NB4 (cell line): ENCODE measurements at places on chromosomes 13 and 19.

DNA sequence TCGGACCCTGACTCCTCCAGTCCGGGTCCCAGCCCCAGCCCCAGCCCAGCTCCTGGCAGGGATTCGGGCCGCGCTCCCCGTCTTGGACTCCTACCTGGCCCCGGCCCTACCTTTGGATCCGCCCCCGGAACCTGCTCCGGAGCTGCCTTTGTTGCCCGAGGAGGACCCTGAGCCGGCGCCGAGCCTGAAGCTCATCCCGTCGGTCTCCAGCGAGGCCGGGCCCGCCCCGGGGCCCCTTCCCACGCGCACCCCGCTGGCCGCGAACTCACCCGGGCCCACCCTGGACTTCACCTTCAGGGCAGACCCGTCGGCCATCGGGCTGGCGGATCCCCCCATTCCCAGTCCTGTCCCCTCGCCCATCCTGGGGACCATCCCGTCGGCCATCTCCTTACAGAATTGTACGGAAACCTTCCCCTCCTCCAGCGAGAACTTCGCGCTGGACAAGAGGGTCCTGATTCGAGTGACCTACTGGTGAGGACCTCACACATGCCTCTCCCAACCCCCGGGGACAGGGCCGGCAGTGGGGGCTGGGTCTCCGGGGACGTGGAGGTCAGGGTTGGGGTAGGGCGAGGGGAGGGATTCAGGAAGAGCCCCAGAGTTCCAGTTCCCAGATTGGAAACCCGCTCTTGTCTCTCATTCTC is 732 bp downstream of the SELENOV start:
- no peak for DNase-seq

GRCh38 chr19:3186891-3187661 is 1.3 kb downstream of the NCLN start:
- DNase-seq: peak; percentile 32

- peak; percentile 72 for DNase-seq
Measured at GRCh38 chr13:110714797-110715394, 1.4 kb downstream of the ING1 start.

GRCh38 chr13:108676620-108677019 is 47.2 kb downstream of the MYO16 start:
- no peak for DNase-seq

DNA sequence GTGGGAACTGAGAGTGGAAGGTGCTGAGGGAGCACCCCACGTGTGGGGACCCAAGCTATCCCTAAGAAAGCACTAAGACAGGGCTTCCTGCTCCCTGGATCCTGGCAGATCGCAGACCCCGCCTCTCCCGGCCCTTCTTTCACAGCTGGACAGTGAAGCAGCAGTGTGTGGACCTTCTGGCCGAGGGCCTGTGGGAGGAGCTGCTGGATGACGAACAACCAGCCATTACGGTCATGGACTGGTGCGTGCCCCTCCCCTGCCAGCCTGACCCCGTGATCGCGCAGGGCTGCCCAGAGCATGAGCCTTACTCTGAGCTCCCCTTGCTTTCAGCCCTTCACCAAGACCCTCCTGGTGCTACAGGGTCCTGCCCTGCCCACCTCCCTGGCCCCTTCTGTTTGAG is 2.3 kb downstream of the NCCRP1 start:
- DNase-seq: no peak

GRCh38 chr19:13207237-13207845 is 57.1 kb downstream of the IER2 start:
- no peak for DNase-seq

DNA sequence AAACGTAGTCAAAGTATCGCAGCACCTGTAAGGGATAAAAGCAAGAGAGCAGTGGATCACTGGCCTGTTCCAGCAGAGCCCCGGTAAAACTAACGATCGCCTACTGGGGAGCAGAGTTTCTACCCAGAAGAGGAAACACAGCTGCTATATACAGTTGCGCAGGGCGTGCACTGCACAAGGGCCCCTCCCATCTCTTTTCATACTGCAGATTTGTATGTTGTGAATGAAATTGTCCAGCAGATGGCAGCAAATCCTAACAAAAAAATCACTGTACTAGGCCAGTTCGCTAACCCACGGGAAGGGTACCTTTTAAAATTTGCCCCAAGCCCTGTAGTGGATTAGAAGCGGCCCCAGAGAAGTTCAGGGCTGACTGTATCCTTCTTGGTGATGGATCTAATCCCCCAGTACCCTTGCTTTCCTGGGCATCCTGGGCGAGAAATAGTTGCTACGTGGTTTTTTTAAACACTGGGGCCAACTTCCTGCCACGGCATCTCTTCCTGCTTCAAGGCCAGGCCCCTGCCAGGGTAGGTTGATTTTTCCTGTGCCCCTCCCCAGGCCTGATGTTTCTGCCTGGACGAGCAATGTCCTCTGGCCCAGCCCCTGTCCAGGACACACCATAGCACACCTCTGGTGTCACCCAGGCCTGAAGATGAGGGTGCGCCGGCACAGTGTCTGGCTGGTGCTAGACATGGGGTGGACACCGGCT is 127.0 kb downstream of the IER2 start:
- peak; percentile 85 for DNase-seq

- peak; percentile 50 for DNase-seq
Measured at GRCh38 chr19:39824143-39825092, 9.5 kb downstream of the DYRK1B start.

DNA sequence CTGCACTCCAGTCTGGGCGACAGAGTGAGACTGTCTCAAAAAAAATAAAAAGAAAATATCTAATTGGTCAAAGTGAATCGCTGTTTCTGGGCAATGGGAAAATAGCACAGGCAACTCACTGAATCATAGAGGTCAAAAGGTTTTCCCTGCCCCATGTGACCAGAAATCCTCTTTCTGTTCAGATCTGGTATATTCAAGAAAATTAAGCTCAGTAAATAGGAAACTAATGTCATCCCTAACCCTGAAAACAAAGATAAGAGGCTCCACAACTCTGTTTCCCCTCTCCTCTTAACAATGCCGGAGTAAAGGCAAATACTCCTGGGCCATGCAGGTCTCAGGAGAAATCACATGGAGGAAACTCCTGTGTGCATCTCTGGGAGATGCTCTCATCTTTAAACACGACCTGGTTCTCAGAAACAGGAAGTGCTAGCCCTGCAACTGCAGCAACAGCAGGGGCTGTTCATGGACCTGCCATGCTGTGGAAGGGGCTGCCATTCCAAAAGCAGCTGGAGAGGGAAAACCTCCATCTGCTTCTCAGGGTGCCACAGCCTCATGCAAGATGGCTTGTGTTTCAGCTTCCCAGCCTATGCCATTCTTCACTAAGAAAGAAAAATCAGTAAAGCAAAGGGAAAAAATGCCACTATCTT is 47.5 kb upstream of the SLC7A9 start:
- DNase-seq: no peak

GRCh38 chr19:9729162-9729561 is 39.4 kb downstream of the ZNF846 start:
- peak; percentile 56 for DNase-seq

GRCh38 chr19:47370045-47370611 is 21.0 kb downstream of the DHX34 start:
- peak; percentile 98 for DNase-seq

DNA sequence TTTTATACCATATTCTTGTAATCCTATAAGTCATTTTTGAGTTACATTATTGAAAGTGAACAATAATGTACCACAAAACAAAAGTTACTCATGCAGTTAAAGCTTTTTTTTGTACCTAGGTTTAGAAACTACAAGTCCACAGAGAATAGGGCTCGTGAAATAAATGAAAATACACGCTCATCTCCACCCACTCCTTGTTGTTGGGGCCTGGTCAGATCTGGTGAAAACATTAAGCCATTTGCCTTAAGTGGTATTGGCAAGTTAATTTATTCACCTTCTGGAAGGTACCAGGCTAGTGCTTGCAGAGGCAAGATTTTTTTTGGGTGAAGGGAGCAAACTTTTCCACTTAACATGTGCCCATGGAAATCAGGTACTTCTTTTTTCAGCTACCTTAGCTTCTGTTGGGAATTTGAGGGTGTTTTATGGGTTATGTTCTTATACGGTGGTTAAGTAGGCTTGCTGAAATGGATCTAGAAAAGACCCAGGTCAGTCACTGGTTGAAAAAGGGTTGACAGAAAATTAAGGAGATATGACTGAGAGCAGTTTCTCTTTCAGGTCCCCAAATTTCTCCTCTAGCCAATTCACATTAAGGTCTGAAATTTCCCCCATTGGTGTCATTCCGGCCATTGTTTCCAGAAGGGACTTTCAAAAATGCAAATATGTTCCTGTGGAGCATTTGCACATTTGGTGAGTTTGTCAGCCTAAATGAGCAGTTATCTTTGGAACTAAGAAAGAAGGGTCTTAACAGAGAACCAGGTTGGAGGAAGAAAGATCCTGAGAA is 143.3 kb downstream of the KCNRG start:
- no peak for DNase-seq

GRCh38 chr19:50649433-50650391 is at the start of gene C19orf81:
Gene C19orf81 (plus strand): TSS chr19:50649445. CDS start chr19:50649445, 0 bp downstream.
- peak; percentile 33 for DNase-seq

DNA sequence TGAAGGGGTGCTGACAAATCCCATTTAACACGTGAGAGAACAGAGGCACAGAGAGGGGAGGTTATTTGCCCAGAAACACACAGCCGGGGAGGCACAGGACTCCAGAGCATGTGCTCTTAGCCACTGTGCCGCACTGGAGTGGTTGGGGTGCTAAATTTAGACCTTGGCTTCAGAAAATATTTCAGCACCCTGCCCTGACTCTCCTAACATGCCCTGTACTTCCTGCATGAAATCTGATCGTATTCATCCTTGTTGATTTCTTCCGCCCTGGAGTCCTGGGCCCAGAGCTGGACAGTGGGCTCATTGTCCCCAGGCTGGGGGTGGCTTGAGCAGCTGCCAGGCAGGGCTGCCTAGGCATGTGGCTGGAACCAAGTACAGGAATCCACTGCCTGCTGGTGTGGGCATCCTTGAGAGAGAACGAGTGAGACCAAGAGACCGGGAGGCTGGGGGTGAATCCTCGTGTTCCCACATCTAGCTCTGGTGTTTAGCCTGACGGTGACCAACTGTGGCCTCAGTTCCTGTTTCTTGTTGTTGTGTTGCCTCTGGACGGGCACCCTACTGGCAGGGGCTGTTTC is 5.3 kb downstream of the SLC27A1 start:
- peak; percentile 78 for DNase-seq
